ENCODE measurements at places on chromosomes 7 and 10. TPM values are rescaled to one million over a fixed set of nuclear protein-coding genes. Genes with fewer than 3 reads are reported as not detected.

The R3HCC1L gene
- total RNA-seq, result 17.0 TPM

The THNSL1 gene
- total RNA-seq, result 7.6 TPM

The FAM25A gene
- total RNA-seq, result not detected

The ACTR3C gene
- 0.22 TPM for total RNA-seq

GRCh38 chr7:51366930-51367613 lies 50.5 kb upstream of the COBL start:
- peak; percentile 97 for ATAC-seq

DNA sequence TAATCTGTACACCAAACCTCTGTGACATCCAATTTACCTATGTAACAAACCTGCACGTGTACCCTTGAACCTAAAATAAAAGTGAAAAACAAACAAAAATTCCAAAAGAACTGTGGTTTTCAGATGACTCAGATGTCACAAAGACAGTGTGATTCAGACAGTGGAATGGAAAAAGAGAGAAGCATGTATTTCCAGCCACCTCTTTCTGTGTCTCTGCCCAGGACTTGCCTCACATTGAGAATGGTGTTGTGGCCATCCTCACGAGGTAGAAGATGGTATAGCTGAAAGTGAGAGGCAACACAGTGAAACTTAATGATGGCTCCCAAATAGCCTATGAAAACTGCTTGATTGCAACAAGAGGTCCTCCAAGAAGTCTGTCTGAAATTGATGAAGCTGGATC lies 78.0 kb downstream of the ARL5B start:
- ATAC-seq, result no peak

GRCh38 chr7:71521506-71521905 lies 389.6 kb downstream of the GALNT17 start:
- ATAC-seq, result no peak

DNA sequence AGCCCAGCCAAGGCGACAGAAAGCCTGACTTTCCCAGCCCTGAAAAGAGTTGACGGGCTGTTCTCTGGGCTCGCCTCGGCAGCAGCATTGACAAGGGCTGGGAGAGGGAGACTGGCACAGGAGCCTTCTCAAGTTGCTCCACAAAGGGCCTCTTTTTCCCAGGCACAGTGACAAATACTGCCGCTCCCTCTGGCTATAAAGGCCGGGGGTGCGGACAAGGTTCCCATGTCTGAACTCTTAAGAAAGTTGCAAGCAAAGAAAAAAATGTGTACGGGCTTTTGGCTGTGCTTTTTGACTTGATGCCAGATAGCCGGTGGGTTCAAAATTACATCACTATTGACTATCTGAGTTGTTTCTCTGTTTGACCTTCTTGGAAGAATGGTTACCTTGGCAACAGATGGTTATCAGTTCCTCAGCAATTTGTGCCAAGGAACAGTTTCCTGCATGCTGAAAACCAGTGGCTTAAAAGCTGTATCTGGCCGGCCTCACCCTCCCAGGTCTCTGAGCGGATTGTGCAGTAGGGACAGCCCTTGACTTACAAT lies 115.9 kb upstream of the EEPD1 start:
- peak; percentile 70 for ATAC-seq

Data from motor neuron (in vitro differentiated cells).